Amniotic epithelial cell (primary cell): ENCODE measurements at places on chromosomes 2 and 18.

GRCh38 chr2:105896765-105897163 lies 152.1 kb downstream of the NCK2 start:
- DNase-seq = no peak

DNA sequence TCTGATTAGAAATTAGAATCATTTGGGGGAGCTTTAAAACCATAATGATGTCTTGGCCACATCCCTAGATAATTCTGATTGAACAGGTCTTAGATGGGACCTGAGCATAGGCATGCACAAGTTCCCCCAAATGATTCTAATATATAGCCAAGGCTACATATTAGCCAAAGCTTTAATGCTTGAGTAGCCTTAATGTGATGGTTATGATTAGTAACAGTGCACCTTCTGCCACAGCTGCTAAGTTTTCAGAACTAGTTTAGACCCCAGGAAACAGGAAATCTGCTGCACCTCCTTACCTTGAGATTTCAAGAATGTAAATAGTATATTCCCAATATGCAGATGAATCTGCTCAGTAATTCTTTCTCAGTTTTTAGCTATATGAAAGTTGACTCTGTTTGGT lies 119.8 kb downstream of the PTPN4 start:
- DNase-seq = no peak

- no peak for DNase-seq
These were observed 116.0 kb downstream of the ABCA12 start for GRCh38 chr2:215022418-215022817.

GRCh38 chr2:36811071-36811470 lies 114.6 kb downstream of the VIT start:
- no peak for DNase-seq

GRCh38 chr2:142918624-142919023 lies 41.2 kb downstream of the KYNU start:
- DNase-seq = peak; percentile 16

DNA sequence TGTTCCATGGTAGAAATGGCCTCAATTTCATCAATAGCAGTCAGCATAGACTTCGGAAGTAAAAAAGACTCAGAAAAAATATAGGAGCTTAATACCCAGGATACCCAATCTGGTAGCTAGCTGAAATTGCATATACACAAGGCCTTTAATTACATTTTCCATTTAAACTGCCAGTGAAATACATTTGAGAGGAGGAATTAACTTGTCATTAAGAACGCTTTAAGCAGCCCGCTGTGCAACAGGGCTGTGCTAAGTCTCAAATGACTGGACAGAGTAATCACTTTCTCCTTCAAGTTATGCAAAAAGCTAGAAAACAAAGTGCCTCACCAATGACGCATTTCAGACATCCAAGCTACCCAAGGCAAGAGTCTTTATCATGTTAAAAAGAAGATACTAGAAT lies 558.8 kb downstream of the MBD2 start:
- no peak for DNase-seq

GRCh38 chr18:5709476-5710095 lies 165.8 kb upstream of the EPB41L3 start:
- no peak for DNase-seq

DNA sequence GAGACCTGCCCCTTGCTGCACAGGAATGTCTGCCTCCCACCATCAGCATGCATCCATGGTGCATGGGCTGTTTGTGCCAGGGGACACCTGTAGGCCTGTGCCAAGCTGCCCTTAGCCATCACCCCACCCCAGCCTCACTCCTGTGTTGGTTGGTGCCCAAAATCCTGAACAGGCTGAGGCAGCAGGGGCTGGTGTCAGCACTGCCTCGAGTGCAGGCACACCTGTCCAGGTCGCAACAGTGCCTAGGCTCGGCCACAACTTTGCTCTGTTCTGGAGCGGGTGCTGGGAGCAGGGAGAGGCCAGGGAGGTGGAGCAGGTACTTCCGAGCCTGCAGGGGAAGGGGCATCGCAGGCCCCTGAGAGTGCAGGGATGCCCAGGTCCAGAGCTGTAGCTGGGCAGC lies 69.1 kb downstream of the SRBD1 start:
- DNase-seq = no peak
